ENCODE measurements at places on chromosomes 12 and 14.

GRCh38 chr12:94769047-94769420 is 118.7 kb upstream of the TMCC3 start:
- DNase-seq: no peak

- DNase-seq: no peak
These were observed 630.9 kb downstream of the DIO2 start for GRCh38 chr14:79580414-79580813.

DNA sequence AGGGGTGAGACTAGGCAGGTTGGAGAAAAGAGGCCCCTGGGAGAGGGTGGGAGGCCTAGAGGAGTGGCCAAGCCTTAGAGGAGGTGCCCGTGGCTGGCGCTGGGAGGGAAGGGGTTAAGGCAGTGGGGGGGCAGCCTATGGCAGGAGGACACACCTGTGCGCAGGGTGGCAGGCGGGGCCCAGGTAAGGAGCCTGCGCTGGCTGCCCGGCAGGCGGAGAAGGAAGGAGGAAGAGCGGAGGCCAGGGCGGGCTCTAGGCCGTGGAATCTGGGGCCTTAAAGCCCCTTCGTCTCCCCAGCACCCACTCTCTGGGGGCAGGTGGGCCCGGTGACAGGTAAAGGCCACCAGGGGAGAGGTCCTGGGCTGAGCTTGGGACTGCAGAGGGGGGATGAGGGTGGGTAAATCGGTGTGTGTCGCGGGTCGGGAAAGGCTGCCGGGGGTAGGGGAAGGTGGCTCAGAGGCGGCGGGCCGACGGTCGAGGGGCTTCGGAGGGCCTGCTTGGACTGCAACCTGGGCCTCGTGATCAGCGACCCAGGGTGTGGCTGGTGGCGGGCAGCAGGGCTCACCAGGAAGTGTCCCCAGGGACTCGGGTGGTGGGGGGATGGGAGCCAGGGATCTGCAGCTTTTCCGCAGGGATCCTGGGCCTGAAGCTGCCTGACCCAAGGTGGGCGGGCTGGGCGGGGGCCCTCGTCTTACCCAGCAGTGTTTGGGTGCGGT is 7.3 kb downstream of the PHB2 start:
- peak; percentile 42 for DNase-seq

DNA sequence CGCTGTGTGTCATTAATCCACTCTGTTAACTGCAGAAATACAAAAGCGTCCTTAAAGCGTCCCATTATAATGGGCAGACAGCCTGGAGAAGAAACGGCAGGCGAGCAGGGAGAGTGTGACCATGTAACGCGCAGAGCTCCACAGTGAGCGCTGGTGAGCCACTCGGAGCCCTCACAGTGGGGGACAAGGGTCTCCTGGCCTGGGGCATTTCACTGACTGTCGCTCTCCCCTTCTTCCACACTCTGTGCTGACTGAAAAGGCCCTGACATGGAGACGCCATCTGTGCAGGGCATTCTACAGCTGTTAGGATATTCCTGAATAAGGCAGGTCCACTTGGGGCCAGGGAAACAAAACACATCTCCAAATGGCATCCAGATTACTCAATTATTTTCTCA is 24.2 kb downstream of the CCDC92 start:
- no peak for DNase-seq

GRCh38 chr14:67438969-67439368 is 27.0 kb upstream of the PLEK2 start:
- no peak for DNase-seq

- no peak for DNase-seq
These were observed 2.1 kb upstream of the RNASE13 start for GRCh38 chr14:21036751-21037150.

DNA sequence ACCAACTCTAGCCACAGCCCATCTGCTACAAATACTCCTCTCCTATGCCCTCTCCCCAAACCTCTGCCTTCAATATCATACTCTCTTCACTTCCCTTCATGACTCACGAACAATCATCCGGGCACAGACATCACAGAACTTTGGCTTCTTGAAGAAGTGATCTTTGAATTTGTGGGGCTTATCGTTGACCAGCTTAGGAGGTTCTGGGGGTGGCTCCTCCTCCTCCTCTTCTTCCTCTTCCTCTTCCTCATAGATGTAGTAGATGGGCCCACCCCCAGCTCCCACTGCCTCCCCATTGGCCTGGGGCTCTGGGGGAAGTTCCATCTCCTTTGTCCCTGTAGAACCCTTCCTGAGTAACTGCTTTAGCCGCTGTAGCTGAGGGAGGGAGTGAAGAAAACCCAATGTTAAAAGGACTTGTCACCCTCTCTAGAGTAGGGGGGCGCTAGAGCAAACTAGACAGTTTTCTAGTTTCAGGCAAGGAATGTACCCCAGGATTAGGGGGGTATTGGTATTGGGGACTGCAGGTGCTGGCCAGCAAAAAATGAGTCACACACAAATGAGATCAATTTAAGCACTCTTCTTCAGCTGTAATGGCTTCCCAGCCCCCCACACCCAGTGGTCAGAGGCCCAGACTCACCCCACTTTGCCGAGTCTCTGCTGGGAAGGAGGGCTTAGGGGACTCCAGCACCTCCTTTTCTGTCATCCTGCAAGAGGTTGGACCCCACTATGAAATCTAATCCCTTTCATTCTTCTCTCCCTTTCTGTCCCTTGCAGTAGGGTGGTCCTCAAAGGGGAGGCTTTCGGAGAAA is 1.8 kb downstream of the STAC3 start:
- no peak for DNase-seq

- no peak for DNase-seq
These were observed 220.3 kb upstream of the FKBP4 start for GRCh38 chr12:2574355-2574935.

DNA sequence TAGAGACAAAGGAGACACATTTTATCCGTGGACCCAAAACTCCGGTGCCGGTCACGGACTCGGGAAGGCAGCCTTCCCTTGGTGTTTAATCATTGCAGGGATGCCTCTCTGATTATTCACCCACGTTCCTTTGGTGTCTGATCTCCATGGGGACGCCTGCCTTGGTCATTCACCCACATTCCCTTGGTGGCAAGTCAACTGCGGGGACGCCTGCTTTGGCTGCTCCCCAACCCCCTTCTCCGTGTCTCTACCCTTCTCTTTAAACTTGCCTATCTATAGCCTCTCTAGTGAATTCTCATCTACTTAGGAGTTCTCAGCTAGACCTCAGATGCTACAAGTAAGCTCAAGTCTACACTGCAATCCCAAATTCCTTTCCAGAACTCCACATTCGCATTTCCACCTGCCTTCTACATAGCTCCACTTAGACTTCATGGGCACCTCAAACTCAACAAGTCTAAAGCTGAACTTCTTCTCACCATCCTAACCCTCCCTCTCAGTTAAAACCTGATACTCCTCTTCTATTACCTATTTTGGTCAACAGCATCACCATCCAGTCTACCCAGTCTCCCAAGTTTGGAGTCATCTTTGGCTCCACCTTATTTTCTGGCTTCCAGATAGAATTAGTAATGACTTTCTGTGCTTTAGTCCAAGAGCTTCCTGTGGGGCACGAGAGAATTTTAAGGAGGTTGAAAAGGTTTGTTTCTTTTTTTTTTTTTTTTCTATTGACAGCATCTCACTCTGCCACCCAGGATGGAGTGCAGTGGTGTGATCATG is 14.4 kb downstream of the SPTLC2 start:
- no peak for DNase-seq

- no peak for DNase-seq
These were observed 2.7 kb downstream of the MED13L start for GRCh38 chr12:116274551-116275375.

GRCh38 chr12:94977766-94978468 is 25.6 kb downstream of the NDUFA12 start:
- DNase-seq: no peak

- DNase-seq: no peak
These were observed 124.9 kb downstream of the DACT1 start for GRCh38 chr14:58762629-58763028.

GRCh38 chr14:102250636-102251035 is 54.3 kb downstream of the MOK start:
- DNase-seq: no peak

DNA sequence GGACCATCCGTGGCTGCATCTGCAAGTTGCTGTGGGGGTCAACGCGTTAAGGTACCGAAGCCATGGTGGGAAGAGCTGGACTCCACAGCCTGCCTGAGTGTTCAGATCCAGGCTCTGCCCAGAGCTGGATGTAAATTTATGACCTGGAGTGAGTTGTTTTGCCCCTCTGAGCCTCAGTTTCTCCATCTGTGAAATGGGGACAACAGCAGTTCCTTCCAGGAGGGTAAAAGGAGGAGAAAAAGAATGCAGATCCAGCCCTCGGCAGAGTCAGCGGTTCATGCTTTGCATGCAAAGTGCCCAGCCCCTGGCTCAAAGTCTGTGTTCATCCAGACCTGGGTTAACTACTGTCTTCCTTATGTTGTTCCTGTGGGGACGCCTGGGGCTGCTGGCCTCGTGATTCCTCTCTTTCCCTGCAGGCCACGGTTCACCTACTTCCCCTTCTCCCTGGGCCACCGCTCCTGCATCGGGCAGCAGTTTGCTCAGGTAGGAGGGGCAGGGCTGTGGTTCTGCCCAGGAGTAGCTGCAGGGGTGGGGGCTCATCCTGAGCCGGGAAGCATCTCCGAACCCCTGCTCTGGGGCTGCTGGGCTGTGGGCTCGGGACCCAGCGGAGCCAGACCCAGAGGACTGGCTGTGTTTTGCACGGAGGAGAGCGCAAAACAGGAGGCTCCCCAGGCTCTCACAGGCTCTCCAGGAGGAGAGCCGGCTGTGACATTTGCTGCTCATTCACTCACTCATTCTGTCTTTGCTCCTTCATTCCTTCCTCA is 41.9 kb downstream of the CYP46A1 start:
- no peak for DNase-seq

DNA sequence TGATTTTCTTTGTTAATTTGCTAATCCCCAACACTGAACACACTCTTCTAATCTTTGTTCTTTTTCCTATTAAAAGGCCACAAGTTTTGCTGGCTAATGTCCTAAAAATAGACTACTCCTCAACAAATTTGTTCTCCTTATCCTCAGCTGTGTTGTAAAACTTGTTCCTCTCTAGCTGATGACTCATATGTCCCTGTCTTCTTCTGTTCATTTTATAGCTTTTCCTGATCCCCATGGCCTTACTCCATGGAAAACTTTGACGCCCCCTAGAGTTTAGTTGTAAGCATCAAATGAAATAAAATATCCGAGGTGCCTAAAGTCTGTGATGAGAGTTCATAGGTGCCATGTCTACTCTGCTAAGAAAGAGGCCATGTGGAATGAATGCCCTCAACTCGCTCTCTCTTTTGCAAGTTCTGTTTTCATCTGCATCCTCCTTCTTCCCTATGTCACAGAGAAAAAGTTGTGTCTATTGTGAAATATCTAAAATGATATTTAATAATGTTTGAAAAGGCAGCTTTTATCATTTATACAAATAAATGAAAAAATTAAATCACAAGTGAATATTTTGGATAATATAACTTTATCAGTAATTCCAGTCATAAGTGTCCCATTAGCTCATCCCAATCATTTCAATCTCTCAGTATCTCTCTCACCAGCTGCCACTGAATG is 237.9 kb downstream of the IPO8 start:
- DNase-seq: no peak

GRCh38 chr12:6367065-6367968 is 8.0 kb downstream of the SCNN1A start:
- no peak for DNase-seq

Data from renal cortex interstitium (tissue), 15 donors.